ENCODE measurements at places on chromosomes 1 and 21.

GRCh38 chr1:204077979-204078696 lies 5.2 kb downstream of the SOX13 start:
- peak; percentile 75 for DNase-seq

DNA sequence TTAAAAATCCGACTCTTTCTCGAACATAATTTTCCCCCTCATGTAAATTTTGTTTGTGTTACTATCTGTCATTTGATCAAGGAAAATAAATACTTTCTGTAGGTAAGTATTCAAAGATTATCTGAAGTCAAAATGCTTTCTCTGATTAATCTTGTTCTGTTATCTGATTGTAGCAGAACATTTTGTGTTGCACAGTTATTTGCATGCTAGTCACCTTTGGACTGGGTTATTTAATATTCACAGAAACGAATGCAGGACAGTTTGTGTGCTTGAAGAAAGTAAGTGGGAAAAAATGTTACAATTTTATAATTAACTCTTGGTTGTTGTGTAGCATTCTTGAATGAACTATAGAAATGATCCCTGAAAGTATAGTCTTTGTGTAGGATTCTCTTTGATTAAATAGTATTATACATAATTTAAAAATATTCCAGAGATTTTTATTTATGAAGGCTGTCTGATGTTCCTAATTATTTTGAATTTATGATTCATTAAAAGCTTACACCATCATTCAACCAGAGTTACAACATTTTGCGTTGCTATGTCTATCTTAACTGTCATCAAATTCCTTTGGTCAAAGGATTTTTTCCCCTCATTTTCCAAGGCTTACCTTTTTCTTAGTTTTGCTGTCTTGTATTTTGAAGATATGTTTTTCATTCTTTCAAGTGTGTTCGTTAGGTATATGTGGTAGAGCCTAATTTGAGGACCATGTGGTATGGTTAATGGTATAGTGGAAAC lies 176.6 kb downstream of the GIPC2 start:
- no peak for DNase-seq

- DNase-seq: no peak
These were observed 369.6 kb upstream of the ADGRL4 start for GRCh38 chr1:79376106-79376505.

DNA sequence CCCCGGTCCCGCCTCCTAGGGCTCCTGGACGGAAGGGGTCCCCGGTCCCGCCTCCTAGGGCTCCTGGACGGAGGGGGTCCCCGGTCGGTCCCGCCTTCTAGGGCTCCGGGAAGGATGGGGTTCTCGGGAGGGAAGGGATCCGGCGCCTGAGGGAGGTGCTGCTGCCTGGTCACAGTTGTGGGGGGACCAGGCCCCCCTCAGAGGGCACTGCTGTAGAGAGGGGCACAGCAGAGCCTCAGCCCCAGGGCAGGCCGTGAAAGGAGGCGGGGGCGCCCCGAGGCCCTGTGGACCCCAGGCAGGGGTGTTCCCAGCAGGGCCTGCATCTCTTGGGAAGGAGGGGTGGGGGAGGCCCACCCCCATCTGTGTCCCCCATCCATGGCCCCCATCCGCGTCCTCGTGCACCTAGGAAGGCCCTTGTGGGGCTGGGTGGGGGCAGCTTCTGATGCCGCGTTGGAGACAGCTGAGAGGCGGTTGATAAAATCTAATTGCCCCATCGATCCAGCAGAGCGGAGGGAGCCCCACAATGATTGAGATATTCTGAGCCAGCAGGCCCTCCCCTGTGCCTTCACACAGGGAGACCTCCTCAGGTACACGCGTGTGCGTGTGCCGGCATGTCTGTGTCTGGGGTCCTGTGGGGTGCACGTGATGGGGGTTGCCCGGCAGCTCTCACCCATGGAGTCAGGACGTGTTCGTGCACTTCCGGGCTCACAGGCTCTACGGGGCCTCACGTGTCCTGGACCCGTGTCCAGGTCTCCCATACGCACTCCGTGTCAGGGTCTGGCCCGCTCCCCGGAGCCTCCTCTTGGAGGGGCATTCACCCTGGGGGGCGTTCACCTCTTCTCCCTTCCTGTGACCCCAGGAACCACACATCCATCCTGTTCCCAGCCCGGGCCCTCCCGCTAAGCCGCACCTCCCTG lies 12.9 kb downstream of the SAMD11 start:
- no peak for DNase-seq

DNA sequence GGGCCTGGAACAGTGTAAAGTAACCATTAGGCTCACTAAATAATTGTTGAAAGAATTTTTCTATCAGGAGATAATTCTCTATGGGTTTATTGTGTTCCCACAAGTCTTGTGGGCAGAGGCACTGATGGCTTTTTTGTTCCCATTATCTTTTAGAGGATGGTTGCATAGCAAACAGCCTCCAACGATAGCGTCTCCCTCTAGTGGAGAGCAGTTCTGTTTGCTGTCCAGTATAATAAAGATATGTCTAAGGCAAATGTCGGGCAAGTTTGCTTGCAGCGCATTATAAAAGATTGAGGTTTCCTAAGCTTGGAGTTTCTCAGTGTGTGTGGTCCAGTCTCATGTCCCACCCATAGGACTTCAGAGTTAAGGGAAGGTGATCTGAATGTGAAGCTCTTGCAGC lies 1.3 kb upstream of the SLC6A17 start:
- DNase-seq: no peak

- DNase-seq: no peak
These were observed 282.6 kb downstream of the MRPL39 start for GRCh38 chr21:25324666-25325065.

DNA sequence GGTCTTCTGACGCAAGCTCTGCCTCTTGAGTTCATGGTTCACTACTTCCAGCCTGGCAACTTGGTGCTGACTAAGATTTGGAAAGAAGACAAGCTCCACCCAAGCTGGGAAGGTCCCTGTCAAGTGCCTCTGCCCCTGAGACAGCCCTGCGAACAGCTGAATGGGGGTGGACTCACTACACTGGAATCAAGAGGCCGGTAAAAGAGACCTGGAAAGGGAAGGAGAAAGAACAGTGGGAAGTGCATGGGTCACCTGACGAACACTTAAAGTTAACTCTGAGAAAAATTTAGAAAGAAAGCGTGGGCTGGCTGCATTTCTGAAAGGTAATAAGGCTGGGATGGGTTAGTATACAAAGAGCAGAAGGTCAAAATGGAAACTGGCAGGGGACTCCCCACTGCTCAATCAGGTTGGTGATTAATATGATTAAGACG lies 26.1 kb upstream of the ZNF496 start:
- DNase-seq: no peak

- no peak for DNase-seq
These were observed 843.9 kb downstream of the AMY1C start for GRCh38 chr1:104593413-104594187.

GRCh38 chr1:230352537-230352936 lies 73.6 kb downstream of the PGBD5 start:
- no peak for DNase-seq

DNA sequence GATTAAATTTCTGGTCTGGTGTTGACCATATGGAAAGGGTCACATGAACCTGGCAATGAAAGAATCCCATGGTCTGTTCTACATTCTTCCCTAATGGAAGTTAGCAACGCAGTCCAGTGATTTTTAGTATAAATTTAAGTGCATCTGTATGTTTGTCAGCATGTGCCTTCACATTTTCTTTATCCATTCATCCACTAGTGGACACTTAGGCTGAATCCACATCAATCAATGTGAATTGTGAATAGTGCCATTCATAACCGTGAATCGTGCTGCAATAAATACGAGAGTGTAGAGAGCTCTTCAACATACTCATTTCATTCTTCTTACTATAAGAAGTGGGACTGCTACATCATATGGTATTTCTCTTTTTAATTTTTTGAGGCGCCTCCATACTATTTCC lies 12.7 kb upstream of the IFI16 start:
- DNase-seq: no peak

- DNase-seq: no peak
These were observed 221.8 kb upstream of the HOOK1 start for GRCh38 chr1:59592924-59593323.

- DNase-seq: no peak
These were observed 67.0 kb downstream of the PIK3R3 start for GRCh38 chr1:46065405-46065804.

DNA sequence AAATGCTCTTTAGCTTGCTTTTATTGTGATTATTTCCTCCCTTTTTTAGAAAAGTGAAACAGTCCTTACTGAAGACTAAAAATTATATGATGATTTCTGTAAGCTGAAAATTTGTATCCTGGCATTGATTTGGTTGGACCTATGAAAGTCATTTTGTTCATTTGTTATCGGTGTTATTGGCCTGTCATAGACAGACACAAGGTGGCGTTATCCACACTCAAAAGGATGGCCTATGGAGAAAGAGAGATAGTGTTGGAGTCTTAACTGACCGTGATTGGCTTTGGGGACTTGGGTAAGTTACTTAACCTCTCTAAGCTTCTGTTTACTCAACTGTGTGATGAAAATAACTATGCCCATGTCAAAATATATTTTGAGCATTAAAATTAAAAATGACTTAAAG lies 203.6 kb upstream of the CHODL start:
- DNase-seq: peak; percentile 44

DNA sequence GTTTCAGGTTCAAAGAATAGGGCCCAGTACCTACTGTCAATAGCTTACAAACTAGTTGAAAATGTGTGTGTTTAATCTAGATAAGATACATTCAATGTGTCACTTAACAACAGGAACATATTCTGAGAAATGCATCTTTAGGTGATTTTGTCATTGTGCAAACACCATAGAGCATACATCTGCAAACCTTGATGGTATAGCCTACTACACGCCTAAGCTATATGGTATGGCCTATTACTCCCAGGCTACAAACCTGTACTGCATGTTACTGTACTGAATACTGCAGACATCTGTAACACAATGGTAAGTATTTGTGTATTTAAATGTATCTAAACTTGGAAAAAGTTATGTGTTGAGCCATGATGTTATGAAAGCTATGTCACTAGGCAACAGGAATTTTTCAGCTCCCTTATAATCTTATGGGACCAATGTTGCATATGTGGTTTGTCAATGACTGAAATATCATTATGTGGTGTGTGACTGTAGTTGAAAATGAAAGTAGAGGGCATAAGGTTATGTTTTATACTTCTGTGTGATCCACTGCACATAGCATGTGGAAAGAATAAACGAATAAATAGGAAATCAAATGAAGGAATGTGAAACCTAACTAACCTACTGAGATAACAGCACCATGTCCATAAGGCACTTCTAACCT lies 129.0 kb upstream of the CAMK1G start:
- no peak for DNase-seq

GRCh38 chr1:209601809-209602657 lies 18.5 kb downstream of the CAMK1G start:
- no peak for DNase-seq

DNA sequence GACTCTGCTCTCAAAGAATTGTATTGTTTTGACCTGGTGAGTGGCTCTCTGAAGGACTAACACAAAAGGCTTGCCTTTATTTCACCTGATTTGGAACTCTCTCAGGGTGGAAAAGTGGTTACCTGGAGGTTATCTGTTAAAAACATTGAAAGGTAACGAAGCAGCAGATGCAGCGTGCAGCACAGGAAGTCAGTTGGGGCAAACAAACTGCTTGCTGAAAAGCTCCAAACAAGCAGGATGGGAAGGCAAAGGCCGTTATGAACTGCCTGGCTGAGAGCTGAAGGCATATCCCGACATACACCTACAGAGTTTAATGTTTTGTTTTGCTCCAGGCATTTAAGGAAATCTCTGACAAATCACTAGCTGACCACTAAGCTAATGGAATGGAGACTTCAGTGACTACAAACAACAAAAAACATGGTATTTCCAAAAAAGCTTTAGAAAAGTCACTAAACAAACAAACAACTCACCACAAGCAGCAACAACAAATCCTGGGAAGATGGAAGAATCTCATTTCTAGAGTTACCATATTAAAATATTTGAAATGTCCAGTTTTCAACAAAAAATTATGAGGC lies 44.3 kb upstream of the BATF3 start:
- no peak for DNase-seq
